Stromal cell of bone marrow (primary cell): ENCODE measurements at places on chromosomes 11 and 22.

- no peak for DNase-seq
These were observed 1224.7 kb downstream of the BRD1 start for GRCh38 chr22:48602805-48603518.

- no peak for DNase-seq
These were observed 30.9 kb upstream of the GRAMD4 start for GRCh38 chr22:46589141-46589748.

DNA sequence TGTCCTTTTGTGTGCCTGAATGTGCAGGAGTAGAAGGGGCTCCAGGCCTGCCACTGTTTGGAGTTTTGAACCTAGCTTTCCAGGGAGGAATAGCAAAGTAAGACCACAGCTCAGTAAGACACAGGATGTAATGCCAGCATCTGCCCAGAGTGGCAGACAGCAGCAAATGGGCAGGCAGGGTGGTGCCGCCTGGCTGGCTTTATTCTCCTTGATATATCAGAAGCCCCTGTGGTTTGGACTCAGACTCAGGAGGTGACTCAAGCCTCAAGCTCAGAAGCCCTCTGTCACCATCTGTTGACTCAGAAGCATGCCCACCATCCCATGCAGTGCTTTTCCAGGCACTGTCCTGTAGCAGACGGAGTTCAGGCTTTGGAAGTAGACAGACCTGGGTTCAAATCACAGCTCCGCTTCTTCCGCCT is 72.7 kb upstream of the TTC12 start:
- DNase-seq, result no peak

- DNase-seq, result no peak
These were observed 100.0 kb downstream of the TMEM135 start for GRCh38 chr11:87137711-87138110.

DNA sequence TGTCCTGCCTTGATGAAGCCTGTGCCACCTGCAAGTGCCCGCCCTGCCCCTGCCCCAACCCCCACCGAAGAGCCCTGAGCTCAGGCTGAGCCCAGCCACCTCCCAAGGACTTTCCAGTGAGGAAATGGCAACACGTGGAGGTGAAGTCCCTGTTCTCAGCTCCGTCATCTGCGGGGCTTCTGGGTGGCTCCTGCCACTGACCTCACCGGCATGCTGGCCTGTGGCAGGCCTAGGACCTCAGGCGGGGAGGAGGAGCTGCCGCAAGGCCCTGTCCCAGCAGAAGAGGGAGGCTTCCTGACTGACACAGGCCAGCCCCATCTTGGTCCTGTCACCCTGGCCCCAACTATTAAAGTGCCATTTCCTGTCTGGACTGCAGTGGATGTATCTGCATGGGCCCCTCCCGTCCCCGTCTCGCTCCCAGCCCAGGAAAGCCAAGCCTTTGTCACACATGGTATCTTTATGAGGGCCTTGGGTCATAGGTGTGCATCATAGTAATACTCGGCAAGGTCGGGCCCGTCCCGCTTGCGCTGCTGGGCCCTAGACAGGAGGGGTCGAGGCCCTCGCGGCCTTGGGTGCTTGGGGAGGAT is 882 bp downstream of the FREY1 start:
- no peak for DNase-seq

DNA sequence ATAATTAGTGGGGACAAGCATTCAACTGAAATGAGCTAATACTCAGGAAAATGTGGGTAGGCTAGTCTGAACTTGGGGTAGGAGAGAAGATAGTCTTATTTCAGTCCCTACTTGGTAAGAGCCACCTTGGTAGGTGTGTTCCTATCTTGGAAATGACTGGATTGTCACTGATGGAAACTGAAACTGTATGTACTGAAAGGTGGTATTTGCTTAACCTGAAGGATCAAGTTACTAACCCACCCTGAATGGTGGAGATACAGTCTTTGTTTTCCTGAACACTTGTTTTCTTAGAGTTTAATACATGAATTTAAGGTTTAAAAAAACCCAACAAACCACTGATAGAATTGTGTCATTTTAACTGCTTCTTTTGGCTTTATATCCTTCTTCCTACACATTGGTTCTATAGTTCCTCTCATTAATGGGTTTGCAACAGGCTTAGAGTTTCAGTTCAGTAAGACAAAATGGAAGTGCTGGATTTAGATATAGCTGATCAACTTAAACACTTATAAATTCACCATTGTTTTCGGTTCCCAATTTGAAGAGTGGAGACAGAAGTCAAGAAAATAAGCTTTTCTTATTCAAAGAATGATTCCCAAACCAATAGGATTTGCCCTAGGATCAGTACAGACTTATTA is 4.2 kb downstream of the FAR1 start:
- no peak for DNase-seq

DNA sequence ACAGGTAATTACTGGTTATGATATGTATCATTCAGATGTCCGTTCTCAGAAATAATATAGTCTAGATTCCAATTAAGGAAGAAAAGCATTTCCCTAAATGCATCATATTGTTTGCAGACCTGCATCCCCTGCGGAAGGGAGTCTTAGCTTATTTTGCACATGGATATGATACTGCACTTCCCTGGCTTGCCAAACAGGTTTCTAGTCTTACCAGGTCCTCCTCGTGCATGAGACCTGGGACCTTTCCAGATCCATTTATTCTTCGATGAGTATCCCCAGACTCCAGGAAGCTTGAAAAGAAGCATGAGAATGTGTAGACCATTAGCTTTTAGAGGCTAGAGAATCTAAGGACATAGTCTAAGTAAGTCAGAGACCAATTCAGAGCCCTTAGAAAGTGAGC is 30.6 kb downstream of the CYB5R2 start:
- no peak for DNase-seq

- DNase-seq, result no peak
These were observed 7.4 kb upstream of the MCHR1 start for GRCh38 chr22:40671796-40672360.

DNA sequence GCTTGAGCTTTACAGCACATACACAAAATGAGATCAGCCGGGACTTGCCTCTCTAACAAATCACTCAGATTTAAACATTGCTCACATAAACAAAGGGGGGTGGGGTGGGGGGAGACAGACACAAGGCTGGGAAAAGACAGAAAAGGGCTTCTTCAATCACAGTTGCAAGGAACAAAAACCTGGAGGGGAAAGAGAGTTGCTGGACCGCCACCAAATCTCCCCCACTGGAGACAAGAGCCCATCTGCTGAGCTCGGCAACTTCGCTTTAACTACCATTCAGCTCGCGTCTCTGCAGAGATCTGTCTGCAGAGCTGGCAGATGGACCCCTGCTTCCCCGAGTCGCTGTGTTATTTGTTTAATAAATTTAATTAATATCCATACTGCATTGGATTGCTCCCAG is 165.0 kb downstream of the RCN1 start:
- no peak for DNase-seq

DNA sequence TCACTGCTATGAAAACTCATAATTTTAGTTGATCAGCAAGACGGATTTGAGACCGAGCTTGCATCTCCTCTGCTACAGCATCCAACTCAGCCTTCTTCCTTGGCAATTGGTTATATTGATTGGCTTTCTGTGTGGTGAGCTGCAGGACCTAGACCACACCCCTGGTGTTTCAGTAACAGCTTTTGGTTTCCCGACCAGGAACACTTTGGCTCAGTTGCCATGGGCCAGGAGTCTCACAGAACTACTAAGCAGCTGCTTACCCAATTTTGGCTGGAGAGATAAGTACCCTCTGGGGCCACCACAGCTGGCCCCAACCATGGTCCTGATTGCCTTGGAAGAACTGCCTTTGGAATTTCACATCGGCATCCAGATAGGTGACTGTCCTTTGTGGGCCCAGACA is at the start of gene GLYATL1:
Gene GLYATL1 (plus strand): TSS at position 212 of the 400 bp plus-strand sequence. CDS start 7,600 bp downstream, outside the sequence.
- DNase-seq, result no peak

GRCh38 chr11:65617136-65617850 is 1.7 kb downstream of the PCNX3 start:
- no peak for DNase-seq

GRCh38 chr11:17591293-17591692 is 44.2 kb downstream of the OTOG start:
- no peak for DNase-seq

- DNase-seq, result no peak
These were observed 19.2 kb downstream of the SLC22A6 start for GRCh38 chr11:62965574-62965973.
